ENCODE measurements at places on chromosomes 6 and 20.
A peak's percentile ranks its signal among the peaks of the same experiment; 100 is the strongest.

GRCh38 chr20:18721551-18722115 is 92.0 kb upstream of the SCP2D1 start:
- no peak for DNase-seq

DNA sequence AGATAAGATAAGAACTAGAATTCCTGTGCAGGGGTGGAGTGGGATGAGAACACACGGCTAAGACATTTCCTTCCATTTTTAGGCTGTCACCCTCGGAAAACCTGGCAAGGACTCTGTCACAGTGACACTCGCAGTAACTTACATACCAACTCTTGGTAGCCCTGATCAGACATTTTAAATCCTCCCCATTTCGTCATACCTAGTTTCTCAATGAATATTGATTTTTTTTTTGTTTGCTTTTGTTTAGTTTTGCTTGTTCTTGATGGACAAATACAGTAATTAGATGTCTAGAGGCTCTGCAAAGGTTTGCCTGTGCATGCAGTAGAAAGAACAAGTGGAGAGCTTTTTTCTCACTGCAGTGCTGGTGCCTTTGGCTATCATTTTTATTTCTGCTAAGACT is 213.0 kb upstream of the FAM83B start:
- DNase-seq, result no peak

DNA sequence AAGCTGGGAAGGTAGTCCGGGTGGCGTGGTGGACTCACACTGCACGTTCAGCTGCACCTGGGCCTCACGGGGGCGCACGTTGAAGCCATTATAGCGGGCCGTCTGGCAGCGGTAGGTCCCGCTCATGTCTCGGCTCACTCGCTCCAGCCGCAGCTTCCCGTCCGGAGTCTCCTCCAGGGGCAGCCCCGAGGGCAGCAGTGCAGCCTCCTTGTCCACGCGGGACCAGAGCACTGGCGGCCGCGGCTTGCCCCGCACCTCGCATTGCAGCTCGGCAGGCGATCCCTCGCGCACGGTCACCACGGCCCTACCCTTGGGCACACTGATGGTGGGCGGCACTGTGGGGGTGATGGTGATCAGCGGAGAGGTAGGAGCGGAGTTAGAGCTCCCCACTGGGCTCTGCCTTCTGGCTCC is 47.6 kb downstream of the MDGA1 start:
- no peak for DNase-seq

DNA sequence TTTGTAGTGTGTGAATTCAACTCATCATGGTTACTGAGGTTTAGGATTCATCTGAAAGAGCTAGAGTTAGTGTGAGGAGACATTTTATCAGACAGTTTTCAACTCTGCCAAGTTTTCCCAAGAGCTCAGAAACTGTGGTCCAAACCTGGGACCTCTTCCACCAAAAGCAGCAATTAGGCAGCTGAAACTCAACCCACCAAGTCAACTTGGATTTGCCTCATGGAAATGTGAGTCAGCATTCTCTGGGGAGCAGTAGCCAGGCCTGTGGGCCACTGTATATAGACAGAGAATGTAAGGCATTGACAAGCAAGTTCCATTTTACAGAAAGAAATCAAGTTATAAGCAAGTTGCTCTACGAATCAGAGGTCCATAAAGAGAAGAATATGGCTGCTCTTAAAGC is 178.8 kb upstream of the HDDC2 start:
- no peak for DNase-seq

DNA sequence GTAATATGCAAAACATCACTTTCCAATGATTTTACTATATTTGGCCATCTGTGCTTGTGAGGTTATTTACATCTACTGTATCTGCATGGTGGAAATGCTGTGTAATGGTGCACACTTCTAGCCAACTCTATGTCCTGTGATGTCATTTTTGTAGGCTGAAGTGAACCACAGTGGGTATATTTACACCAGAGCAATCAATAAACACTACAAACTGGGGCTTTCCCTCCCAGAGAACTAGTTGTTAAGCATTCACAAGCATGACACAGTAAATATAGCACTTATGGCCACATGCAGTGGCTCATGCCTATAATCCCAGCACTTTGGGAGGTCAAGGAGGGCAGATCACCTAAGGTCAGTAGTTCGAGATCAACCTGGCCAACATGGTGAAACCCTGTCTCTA is 4.9 kb downstream of the SLC22A2 start:
- no peak for DNase-seq

GRCh38 chr6:121000381-121000780 is 333.9 kb downstream of the TBC1D32 start:
- DNase-seq, result no peak

- no peak for DNase-seq
These were observed 245.1 kb downstream of the ERMARD start for GRCh38 chr6:169996378-169997051.

DNA sequence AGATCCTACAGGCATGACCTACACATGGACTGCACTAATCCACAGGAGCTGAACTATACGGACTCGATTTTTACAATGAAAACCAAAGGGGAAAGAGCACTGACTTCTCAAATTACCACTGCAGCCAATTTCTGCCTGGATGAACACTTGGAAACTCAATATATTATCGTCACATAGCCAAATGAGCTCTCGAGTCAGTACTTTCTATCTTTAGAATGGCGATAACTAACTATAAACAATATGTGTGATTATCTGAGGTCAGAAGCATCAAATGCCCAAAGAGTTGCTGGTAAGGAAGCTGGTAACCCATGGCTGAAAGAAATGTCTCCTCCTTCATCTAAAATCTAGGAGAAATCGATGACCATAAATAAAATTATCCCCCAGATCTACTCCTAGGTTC is 86.7 kb downstream of the KIF16B start:
- DNase-seq, result no peak

GRCh38 chr6:31729515-31729978 is 448 bp upstream of the DDAH2 start:
- peak; percentile 81 for DNase-seq

DNA sequence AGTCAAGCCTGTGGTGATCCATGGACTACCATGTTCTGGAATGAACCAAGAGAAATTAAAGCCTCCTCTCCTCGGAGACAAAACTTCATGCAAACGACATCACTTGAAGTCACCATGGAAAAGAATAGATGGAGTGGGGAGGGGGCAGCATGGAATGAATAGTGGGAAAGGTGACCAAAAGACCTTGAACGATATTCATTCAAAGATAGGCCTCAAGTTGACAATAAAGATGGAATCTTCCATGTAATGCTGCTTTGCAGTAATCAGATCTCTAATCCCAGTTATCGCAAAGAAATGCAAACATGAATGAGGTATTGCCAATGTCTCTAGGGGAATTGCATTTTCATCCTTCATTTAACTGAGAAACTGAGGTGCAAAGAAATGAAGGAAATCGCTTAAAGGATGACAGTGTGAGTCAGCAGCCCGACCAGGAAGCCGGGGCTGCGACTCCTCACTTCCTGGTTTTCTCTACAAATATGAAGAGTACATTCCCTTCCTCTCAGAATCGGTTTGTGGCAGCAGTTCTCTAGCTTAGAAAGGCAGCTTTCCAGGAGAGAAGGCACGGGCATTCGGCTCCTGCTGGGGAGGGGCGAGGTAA is 65.6 kb upstream of the RREB1 start:
- DNase-seq, result no peak

GRCh38 chr6:132400555-132400882 is 756 bp downstream of the MOXD1 start:
- DNase-seq, result no peak

DNA sequence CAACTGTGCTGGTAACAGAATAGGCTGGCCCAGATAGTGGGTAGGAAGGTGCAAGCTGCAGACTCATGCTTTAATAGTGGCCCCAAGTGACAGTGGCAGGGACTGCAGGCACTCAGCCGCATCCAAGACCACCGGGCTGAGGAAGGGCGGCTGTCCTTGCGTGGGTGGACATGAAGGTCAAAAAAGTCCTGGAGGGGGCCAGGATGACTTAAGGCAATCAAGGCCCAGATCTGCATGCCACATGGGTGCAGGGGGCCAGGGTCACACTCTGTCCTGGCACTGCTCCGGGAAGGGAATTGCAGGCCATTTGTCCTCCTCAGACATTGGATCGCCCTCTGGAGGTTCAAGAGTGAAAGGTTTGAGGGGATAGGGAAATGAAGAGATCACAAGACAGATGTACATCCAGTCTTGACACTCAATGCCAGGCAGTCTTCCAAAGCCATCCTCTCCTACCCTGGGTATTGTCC is 10.4 kb upstream of the VNN2 start:
- DNase-seq, result peak; percentile 43

GRCh38 chr6:19713411-19713810 is 123.8 kb upstream of the ID4 start:
- no peak for DNase-seq

DNA sequence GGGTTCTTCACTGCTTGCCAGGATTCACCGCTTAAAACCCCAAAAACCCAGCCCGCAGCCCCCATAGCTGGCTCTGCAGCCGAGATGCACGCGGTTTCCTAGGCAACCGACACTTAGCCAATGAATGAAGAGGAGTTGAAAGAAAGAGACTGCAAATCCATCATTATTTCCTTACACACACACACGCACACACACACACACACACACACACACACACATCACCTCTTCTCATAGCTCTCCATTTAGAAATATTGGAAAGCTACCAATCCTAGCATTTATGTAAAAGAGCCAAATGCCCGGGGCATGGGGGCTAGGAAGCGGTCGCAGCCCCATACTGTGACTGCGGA is 3.4 kb upstream of the TUBB2B start:
- no peak for DNase-seq

DNA sequence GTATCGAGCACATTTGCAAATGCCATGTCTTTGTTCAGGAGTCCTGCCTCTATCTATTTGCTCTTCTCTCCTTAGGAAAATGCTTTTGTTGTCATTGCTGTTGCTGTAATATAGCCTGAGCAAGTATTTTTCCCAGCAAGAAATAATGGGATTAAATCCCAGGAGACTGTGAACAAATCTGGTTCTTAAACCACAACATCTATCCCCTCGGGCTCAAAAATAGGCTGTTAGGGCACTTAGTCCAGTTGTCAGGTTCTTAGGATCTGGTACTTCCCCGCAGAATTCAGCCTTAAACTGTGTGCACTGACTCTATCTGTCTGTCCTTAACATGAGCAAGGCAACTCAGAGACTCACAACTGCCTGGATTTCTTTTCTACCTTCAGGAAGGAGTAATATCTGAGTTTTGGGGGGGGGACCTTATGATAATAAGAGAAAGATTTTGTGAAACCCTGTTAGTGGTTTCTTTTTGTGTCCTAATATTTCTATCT is 437.5 kb downstream of the HTR1B start:
- DNase-seq, result no peak

DNA sequence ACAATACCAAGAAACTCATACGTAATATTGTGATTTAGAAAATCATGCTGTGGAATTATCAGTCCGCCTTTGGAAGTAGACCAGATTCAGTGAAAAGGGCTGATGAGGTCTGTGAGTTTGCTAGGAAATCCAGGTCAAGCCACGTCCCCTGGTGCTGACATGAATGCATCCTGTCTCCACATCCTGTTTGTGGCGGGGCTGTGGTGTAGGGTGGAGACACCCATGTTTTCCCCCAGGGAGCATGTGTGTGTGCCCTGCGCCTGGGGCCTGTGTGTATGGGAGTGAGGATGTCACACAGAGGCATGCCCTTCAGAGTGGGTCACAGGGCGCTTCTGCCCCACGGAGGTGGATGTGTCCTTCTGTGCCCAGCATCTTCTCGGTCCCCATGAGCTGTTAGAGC is 109.1 kb downstream of the SASH1 start:
- peak; percentile 25 for DNase-seq

DNA sequence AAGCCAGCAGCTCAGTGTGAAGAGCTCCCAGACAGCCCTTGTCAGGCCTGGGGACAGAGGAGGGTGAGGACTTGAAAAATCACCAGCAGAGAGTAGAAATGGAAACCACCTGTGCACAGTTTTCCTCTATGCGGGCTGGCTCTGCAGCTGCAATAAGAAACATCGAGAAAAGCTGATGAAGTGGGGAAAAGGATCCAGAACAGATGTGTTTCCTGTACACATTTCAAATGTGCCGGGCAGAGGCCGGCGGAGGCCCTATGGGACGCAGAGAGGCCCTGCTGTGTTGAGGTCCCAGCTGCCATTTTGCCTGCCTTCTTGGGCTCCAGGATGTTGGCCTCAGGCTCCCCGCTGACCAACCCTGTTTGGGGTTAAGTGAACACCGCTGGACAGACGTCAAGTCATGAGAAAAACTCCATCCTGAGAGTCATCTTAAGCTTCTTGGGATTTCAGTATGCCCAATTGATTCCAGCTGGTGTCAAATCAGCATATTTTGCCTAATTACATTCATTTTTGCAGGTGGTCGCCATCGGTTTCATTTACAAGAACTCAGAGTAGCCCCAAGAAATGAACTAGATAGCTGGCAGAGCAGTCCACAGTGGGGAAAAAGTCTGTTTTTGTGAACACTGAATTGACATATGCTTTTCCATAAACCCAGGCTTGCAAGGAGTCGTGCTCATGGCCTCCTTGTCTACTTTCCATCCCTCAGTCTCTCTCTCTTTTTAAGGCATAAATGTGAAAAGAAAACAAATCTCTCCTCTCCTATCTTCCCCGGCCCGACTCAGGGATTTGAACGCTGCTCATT is 150.4 kb upstream of the PHACTR3 start:
- no peak for DNase-seq

DNA sequence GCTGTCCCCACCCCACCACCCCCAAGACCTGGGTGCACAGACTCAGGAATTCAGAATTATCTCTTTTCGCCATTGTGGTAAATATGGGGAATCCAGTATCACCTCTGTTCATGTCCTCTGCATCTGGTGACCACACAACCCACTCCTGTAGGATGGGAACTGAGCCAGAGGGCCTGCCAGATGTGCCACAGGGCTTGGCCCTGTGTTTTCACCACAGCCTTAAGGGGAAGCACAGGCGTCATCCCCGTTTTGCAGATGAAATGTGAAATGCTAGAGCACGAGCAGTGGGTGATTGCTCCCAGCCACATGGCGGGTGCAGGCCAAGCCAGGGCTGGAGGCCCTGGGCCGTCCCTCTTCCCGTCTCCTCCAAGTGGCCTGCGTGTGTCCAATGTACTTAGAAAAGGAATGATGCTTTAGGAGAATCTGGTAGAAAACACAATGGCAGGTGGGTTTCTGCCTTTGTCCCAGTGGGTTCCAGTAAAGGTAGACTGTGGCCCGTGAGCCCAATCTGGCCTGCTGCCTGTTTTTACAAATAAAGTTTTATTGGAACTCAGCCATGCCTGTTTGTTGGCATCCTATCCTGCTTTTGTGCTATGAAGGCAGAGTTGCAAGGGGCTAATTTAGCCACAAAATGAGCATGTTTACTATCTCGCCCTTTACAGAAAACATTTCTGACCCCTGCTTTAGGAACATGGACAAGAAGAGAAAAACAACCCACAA is 309.2 kb downstream of the CDH4 start:
- no peak for DNase-seq

GRCh38 chr6:137697267-137697938 is 169.7 kb upstream of the TNFAIP3 start:
- DNase-seq, result peak; percentile 27

- DNase-seq, result no peak
These were observed 67.9 kb upstream of the MAP3K7 start for GRCh38 chr6:90654806-90655205.
